ENCODE measurements at places on chromosomes 5 and 9.

DNA sequence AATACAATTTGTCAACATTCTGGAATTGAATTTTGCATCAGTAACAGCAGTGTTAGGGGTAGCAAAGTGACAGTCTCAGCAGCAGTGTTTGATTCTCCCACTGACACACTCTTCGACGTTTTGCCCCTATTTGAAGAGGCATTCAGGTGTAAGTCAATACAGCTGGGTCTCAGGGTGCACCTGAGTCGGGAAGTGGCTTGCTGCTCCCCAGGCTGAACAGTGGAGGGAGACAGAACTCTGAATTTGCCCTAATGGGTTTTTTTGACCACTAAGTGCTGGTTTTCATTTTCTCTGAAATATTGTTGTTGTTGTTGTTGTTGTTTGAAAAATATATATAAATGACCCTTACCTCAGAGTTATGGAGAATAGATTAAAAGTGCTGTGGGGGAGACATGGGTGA is 223.2 kb downstream of the TLR4 start:
- no peak for DNase-seq

GRCh38 chr9:34652602-34653000 is 616 bp downstream of the IL11RA start:
- DNase-seq: peak; percentile 26

DNA sequence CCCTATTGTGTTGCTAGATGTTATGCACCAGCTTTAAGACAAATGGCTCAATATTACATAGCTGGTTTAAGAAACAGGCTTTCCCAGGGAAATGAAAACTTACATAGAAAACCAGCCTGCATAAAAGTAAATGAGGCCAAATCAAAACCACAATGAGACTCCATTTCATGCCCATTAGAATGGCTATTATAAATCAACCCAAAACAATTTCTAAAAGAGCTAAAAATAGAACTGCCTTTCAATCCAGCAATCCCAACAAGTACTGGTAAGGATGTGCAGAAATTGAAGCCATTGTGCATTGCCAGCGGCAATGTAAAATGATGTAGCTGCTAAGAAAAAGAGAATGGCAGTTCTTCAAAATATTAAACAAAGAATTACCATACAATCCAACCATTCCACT is 1170.0 kb upstream of the CDH9 start:
- no peak for DNase-seq

- no peak for DNase-seq
Observed at GRCh38 chr5:173679909-173680630, 63.6 kb upstream of the BOD1 start.

GRCh38 chr5:63131626-63132285 is 553.1 kb downstream of the LRRC70 start:
- DNase-seq: peak; percentile 91

DNA sequence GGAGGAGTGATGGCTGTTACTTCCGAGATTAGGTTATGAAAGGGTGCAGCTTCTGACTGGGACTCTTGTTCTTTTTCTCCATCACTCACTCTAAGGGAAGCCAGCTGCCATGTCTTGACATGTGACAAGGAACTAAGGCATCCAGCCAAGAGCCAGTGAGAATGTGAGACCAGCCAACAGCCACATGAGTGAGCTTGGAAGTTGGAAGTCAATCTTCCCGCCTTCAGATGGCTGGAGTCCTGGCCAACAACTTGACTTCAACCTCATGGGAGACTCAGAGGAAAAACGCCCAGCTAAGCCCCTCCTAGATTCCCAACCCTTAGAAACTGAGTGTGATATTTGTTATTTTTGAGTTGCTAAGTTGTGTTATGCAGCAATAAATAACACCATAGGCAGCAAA is 201.1 kb downstream of the SNX18 start:
- peak; percentile 61 for DNase-seq

GRCh38 chr5:133109655-133110483 is 58.1 kb downstream of the HSPA4 start:
- DNase-seq: peak; percentile 18

DNA sequence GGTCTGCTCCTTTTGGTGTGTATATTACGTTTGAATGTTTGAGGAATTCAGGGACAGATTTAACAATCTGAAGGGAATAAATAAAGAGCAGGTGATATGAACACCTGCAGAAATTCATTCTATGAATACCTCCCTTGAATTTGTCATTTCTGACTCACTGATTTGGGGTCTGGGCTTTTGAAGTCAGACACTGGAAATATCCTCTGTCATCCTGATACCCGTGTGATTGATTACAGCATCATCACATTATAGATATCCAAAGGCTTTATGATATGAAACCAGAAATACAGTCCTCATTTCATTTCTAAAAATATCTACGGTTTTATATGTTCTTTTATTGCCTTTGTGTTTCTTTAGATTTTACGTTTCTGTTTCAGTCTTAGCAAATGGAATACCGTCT is 68.5 kb downstream of the TMEM232 start:
- no peak for DNase-seq

DNA sequence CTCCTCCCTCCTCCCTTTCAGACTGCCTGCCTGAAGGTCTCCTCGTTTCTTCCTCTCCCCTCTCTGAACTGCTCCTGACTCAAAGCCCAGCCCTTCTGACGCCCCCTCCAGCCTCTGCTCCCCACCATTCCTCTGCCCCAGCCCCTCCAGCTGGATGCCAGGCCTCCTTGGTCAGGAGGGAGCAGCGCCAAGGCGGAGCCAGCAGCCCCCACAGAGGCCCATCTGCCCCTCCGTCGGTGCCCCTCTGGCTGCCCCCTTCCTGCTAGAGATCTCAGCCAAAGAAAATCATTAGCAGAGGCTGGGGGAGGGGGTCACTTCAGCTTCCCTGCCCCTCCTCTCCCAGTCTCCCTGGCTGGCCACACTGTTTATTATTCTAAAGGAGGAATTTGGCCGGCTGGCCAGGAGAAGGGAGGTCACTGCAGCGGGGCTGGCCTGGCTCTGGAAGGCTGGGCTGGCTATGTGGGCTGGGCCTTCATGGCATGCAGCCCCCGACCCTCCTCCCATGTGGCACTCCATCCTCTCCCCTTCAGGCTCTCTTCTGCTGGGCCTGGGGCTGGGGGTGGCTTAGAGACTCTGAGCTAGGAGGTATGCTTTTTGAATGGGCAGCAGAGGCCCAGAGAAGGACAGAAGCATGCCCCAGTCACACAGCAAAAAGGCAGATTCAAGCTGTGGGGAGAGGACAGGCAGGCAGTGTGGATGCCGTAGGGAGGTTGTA is 16.9 kb downstream of the PDGFRB start:
- peak; percentile 81 for DNase-seq

GRCh38 chr5:157859227-157859575 is 256 bp upstream of the CLINT1 start:
- DNase-seq: no peak

- DNase-seq: no peak
Observed at GRCh38 chr5:151717416-151717815, 30.7 kb upstream of the SPARC start.

DNA sequence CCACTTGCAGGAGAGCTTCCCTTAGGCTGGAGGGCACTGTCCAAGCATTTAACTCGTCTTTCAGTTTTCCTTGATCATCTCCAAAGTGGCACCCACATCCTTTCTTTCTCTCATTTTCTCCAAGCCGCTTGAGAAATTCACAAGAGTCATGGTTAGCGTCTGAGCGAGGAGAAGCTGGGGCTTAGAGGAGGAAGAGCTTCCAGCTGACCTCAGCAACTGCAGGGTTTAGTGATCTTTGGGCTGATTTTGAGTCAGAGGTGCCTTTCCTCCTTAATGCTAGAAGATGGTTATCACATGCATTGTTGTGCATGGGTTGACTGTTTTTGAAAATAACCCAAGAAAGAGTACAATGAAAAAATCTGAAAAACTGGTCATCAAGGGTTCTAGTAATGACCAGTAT is 134.7 kb downstream of the GADD45G start:
- DNase-seq: no peak

- no peak for DNase-seq
Observed at GRCh38 chr5:178232920-178233429, 373 bp upstream of the PHYKPL start.

GRCh38 chr5:134139377-134139851 is 24.9 kb downstream of the TCF7 start:
- DNase-seq: peak; percentile 38
